ENCODE measurements at places on chromosomes 5 and 9. TPM values are rescaled to one million over a fixed set of nuclear protein-coding genes. Genes with fewer than 3 reads are reported as not detected.

DNA sequence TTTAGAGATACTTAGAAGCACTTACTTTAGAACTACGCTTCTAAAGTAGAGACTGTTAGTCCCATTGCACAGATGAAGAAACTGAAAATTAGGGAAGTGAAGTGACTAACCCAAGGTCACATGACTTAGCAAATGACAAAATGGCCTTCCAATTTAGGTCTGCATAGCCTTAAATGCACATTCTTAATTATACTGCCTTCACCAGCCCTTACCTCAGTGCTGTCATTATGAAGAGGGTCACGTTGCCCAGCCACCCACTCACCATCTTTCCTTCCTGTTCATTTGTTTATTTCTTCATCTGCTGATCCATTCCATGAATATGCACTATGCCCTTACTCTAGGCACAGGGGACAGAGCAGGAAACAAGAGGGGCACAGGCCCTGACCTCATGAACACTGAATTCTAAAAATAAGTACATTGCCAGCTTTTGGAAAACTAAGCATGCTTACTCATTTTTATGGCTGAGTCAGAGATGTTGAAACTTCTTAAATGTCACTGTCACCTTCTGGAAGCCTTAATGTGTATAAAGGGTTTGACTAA is 8.6 kb downstream of the HAVCR2 start:
- no peak for DNase-seq

- DNase-seq = no peak
These were observed 297.6 kb downstream of the BRINP1 start for GRCh38 chr9:119071636-119072035.

DNA sequence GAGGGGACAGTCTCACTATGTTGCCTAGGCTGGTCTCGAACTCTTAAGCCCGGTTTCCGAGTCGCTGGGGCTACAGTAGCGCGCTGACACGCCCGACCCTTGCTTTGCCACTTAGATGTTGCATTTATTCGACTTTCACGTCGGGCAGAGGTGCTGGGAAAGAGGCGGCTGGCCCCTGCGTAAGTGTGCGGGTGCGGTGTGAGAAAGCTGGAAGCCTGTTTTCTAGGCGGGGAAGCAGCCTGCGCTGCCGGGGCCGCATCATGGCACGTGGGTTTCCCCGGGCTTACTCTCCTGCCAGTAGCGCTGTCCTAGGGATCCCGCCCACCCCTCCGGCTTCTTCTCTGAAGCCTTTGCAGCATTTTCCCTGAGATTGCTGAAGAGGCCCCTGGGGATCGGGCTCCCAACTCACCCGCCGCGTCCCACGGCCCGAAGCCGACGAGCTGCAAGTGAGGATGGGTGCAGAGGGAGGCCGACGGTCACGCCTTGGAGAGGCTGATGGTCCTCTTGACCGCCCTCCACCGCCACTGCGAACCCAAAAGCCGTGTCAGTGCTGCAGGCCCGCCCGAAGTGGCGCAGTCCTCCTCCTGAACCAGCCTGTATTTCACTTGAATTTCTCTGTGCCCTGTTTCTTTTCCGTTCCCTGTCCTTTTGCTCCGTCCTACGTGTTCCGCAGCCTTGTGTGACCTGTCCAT is 5.8 kb upstream of the TRIM41 start:
- peak; percentile 66 for DNase-seq

GRCh38 chr5:97364731-97365130 is 181.7 kb upstream of the RIOK2 start:
- DNase-seq = no peak

GRCh38 chr9:137607141-137607857 is 1.8 kb downstream of the ARRDC1 start:
- DNase-seq = peak; percentile 58

Gene PCDHB16
- 2.7 TPM for total RNA-seq

Gene LTC4S
- total RNA-seq = 7.1 TPM

Gene FBN2
- 10.0 TPM for total RNA-seq

Gene IL13
- total RNA-seq = not detected

Measured in left ventricle myocardium superior (tissue), 1 donor.